ENCODE measurements at places on chromosomes 13 and 19.
A peak's percentile ranks its signal among the peaks of the same experiment; 100 is the strongest.

DNA sequence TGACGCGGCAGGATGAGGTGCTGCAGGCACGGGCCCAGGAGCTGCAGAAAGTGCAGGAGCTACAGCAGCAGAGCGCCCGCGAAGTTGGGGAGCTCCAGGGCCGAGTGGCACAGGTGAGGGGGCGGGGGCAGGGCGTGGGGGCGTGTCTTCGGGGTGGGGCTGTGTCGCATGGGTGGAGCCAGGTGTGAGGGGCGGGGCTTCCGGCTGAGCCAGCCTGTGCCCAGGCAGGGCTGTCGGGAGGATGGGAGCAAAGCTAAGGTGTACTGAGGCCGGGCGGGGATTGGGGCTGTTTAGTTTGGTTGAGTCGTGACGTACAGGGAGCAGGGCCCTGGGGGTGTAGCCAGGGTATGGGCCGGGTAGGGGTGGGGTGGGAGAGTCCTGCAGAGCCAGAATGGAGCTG lies 62.3 kb downstream of the KCNC3 start:
- DNase-seq, result no peak

DNA sequence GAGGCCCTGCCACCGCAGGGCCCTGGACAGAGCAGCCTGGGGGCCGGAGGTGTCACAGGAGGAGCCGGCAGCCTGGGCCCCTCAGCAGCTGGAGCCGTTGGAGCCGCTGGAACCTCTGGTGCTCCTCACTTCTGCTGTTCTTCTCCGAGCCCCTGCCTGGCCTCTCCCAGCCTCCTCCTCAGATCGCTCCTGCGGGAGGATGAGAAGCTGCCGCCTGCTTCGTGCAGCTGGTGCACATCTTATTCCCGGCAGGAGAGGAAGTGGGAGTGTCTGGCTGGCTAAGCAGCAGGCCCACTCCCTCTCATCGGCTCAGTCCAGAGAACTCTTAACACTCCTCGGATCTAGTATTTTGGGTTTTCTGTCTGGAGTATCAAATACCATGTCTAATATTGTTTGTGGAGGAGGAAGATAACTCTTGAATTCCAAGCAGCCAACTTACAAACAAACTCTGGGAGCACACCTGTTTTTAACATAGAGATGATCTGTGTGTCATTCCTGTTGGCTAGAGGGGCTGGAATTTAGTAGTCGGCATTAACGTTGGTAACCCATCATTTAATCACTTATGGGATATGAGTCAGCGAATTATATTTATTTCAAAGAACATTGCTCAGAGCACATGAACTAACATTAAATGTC lies 37.1 kb upstream of the RNF113B start:
- no peak for DNase-seq

DNA sequence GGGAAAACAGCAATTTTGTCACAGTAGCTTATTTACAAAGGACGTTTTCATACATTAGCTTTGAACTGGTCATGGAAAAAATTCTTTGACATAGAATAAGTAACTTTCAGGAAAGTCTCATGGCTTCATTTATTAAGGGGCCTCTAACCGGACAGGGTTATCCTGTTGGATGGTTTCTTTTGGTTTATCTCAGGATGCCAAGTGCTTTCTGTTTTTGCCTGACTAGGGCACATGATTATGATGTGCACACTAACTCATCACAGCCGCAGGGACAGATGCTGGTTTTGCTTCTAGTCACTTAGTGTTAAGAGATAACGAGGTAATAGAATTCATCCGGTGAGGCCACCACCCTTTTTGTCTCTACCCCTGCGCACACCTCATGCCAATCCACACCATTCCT lies 53.0 kb downstream of the TGDS start:
- DNase-seq, result no peak

GRCh38 chr13:43346427-43346826 lies 323.0 kb downstream of the DNAJC15 start:
- no peak for DNase-seq

DNA sequence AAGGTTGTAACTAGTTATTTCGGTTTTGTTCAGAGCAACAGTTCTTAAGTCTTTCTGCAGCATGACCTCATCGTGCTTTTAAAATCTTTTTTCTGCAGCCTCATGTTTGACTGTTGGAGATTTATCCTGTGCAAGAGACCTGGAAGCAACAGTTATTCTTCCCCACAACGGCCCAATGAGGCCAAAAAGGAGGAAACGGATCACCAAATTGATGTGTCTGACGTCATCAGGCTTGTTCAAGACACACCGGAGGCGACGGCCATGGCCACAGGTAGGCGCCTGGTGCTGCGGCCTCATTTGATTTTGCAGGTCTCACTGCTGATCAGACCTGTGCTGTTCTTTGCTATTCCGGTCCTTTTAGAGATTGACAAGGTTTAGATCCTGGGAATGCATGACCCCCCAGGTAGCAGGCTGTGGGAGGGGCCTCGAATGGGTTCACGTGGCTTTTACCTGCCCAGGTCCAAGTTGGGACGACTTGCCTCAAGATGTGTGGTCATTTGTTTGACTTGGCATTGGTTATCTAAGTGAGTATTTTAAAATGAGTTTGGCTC lies 66.8 kb upstream of the MCF2L start:
- no peak for DNase-seq

GRCh38 chr19:31913103-31913661 lies 432.2 kb upstream of the ZNF507 start:
- DNase-seq, result no peak

DNA sequence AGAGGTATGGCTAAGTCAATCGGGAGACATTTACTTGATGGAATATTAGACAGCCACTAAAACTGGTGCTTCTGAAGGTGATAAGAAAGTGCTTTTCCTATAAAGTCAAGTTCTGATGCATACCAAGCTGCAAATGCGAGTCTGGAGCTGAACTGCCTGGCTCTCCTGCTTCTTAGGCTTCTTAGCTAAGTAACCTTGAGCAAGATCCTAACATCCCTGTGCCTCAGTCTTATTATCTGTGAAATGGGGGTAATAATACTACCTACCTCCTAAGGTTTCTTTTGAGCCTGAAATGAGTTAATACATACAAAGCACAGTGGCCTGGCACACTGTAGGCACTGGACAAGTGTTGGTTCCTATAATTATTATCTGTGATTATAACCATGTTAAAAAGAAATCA lies 64.5 kb downstream of the ZIC5 start:
- no peak for DNase-seq

DNA sequence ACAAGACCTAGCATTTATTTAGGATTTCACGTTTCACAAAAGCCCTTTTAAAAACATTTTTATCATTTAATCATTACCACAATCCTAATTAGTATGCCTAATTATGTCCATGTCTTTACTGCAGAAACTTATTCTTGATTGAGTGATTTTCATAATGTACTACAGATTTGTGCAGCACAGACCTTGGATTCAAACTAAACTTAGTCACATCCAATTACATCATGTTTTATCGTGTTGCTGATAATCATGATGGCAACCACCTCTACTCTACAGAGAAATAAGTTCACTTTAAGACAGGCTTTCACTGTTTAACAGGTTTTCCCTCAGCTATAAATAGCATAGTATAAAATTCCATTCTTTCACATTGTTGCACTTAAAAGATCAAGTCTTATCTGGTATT lies 240.9 kb upstream of the RFC3 start:
- no peak for DNase-seq

GRCh38 chr13:25958986-25959385 lies 92.8 kb downstream of the SHISA2 start:
- no peak for DNase-seq

DNA sequence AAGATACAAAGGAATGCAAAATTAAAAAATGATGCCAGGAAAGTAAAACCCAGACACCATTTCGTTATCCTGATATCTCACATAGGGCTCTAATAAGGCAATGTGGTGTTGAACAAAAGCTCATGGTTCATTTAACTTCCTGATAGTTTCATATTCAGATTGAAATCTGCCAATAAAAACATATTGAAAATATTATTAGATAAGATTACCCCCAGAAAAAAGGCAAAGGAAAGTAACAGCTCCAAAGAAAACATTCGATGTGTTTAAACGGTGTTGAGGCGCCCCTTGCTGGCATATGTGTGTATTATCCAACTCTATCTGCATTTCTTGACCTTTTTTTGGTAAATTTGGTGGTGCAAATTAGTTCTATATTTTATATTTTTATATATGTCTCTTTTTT lies 75.9 kb downstream of the ESD start:
- peak; percentile 9 for DNase-seq

- no peak for DNase-seq
Observed at GRCh38 chr13:77095288-77095687, 68.3 kb upstream of the FBXL3 start.

GRCh38 chr19:801861-802497 lies 4.7 kb downstream of the PTBP1 start:
- DNase-seq, result no peak

DNA sequence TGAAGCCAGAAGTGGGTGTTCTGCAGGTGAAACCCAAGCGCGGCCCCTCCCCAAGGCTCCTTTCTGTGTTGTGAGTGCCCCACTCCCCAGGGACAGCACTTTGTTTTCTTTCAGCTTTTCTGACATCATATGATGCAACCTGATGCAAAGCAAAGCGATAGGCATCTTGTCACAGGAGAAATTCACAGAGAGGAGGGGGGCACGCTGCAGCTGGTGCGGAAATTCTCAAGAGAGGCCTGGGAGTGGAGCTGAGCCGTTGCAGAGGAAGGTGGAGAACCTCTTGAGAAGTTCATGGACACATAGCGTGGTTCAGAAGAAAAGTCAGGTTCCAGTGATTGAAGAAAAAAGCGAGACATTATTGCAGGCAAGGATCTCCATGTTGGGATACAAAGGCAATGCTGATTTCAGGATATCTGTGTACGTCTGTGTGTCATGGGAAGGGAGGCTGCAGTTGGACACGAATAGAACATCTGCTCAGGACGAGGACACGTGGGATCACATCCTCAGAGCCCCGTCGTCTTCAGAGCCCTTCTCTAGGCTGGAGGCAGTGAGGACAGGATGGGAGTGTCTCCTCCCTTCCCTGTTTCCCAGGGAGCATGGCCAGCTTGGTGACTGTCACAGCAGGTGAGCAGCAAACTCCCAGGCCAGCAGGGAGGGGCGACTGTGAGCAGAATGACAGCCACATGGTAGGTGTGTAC lies 79.2 kb downstream of the IRS2 start:
- no peak for DNase-seq

- no peak for DNase-seq
Observed at GRCh38 chr19:55432241-55432959, 10.7 kb downstream of the SHISA7 start.

- no peak for DNase-seq
Observed at GRCh38 chr13:67880916-67881315, 650.8 kb upstream of the PCDH9 start.

GRCh38 chr19:51644636-51645271 lies 1.9 kb downstream of the SIGLEC14 start:
- no peak for DNase-seq

GRCh38 chr13:98221234-98221633 lies 44.2 kb upstream of the RNF113B start:
- DNase-seq, result no peak

GRCh38 chr13:51258612-51259548 lies 36.7 kb downstream of the FAM124A start:
- no peak for DNase-seq

GRCh38 chr19:3738477-3739220 lies 22.8 kb downstream of the APBA3 start:
- DNase-seq, result no peak

GRCh38 chr13:102472650-102473049 lies 70.8 kb upstream of the FGF14 start:
- no peak for DNase-seq

DNA sequence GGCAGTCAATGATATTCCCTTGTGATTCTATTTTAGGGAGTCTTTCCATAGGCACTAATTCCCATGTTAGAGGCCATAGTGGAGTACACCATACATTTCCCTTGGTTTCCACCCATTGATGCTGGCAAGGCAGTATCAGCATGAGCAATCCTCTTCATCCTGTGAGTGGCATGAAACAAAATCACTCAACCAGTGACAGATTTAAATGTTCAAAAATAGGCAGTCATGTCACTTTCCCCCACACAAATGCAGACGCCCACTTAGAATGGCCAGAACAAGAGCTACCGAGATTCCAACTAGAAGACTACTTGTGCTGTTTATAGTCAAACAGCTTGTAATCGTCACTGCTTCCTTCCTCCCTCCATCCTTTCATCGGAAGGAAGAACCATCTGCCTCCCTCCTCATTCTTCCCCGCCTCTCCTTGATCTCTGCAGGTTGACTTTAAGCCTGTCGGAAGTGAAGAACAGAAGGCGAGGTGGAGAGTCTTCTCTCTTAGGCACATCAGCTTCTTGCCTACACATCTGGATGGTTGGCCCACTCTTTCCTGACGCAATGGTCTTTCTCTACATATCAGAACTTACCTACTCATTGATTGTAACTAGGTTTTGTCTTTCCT lies 22.6 kb downstream of the RASL11A start:
- DNase-seq, result no peak

GRCh38 chr19:57171551-57172081 lies 4.3 kb upstream of the DUXA start:
- no peak for DNase-seq

DNA sequence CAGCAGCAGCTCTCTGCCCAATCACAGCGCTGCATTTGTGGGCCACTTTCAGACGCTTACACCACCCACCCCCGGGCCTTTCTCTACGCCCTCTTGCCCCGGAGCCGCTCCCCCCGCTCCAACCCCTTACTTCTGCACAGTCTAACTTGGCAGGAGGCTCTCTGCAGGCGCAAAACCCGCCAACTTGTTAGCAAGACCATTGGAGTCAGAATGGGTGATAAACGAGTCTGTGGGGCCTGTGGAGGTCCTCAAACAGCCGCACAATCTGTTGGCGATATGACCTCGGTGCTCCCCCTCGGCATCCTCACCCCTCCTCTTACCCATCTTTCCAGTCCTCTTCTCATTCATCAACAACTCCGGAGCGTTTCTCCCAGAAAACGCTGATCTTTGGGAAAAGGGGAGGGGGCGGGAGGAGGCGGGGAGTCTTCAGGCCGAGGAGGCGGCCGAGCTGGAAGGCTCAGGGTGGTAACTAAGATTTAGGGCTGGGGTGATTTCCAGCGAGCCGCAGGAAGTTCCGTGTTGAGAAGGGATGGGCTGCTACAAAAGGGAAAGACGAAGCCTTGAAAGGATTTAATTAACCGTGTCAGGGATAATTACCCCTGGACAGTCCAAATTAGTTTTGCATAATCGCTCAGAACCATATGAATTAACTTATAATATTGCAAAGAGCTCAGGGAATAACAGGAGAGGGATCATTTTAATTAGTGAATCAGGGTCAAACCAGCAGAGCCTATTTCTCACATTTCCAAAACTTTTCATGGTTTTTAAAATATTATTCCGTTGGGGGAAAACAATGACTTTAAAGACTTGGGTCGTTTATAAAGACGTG lies 4.1 kb downstream of the SOX21 start:
- no peak for DNase-seq

GRCh38 chr19:19542507-19542906 lies 4.4 kb downstream of the CILP2 start:
- no peak for DNase-seq
